Hematopoietic multipotent progenitor cell (in vitro differentiated cells): ENCODE measurements at places on chromosomes 2 and 18.

DNA sequence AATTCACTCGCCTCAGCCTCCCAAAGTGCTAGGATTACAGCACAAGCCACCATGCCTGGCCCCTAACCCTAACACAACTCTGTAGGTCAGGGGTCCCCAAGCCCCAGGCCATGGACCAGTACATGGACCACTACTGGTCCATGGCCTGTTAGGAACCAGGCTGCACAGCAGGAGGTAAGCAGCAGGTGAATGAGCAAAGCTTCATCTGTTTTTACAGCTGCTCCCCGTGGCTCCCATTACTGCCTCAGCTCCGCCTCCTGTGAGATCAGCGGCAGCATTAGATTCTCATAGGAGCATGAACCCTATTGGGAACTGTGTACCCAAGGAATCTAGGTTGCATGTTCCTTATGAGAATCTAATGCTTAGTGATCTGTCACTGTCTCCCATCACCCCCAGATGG, 201.7 kb downstream of the NRP2 start:
- no peak for DNase-seq

GRCh38 chr2:70730730-70731129, 37.3 kb downstream of the ADD2 start:
- DNase-seq: no peak

GRCh38 chr18:77086034-77086433, 46.5 kb downstream of the MBP start:
- DNase-seq: no peak

- DNase-seq: no peak
Observed at GRCh38 chr2:14425869-14426268, 206.6 kb upstream of the LRATD1 start.

- no peak for DNase-seq
Observed at GRCh38 chr2:104127049-104127770, 726.7 kb upstream of the POU3F3 start.

GRCh38 chr2:205734436-205735037, 52.2 kb downstream of the NRP2 start:
- peak; percentile 46 for DNase-seq

DNA sequence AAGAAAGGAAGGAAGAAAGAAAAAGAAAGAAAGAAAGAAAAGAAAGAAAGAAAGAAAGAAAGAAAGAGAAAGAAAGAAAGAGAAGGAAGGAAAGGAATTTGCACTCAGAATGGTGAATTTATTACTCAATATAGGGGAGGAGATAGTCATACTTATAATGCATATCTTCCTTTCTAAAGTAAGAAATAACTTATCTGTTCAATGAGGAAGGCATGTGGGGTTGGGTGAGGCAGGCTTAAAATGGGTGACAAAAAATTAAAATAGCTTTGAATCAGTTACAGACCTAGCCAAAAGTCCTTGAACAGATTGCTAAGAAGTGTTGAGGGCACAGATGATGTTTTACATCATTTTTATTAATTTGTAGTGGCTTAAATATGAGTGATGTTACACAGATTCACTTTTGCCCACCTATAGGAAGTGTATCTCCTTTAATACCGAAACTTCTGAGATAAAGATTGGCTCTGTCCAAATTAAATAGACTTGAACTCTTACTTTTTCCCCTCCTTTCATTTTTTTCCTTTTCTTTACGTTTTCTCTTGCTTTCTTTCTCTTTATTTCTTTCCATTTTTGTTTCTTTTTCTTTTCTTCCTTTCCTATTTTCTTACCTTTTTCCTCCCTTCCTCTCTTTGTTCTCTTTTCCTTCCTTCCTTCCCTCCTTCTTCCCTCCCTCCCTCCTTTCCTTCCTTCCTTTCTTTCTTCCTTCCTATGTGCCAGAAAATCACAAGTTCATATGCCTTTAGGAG, 14.8 kb upstream of the DSC2 start:
- no peak for DNase-seq
